NCI-H1436 (cell line): ENCODE measurements at places on chromosomes 1 and 21.

DNA sequence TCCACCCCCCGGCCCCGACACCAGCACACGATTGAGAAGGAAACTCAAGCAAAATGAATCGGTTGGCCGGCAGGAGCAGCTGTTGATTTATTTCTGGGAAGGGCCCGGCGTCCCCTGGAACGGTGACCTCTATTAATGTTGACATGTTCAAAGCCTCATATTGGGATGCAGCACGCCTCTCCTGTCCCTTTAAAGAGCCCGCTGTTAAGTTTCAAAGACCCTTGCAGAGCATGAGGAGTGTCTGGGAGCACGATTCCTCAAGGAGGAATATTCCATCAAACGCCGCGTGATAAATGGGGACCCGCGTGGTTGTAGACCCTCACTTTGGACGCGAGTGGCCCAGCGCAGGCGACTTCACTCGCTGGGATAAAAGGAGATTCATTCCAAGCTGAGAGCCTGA lies 21.5 kb upstream of the ACTL8 start:
- DNase-seq = no peak

DNA sequence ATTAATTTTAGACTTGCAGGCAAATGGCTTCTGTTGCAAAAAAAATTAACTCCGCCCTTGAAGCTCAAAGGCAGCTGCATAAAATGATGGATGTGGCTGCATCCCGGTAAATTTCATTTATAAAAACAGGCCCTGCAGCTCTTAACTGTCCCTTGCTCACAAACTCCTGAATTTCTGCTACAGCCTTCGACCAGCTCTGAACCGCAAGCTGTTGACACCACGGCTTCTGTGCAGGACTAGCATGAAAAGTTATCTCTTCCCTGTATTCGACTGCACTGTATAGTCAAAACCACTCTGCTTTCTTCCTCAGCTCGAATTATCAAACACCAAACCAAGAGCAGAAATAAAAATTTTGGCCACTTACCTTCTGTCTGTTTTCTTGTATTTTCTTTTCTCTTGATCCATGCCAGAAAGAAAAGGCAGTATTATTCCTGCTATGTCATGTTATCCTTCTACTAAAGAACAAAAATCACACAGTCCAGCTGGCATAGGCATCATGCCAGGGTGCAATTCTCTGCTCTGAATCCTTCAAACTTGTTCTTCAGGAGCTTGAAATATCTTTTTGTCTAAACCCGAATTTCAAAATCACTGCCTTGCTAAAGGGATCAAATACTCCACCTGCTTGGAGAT lies 195.5 kb upstream of the NCAM2 start:
- no peak for DNase-seq

DNA sequence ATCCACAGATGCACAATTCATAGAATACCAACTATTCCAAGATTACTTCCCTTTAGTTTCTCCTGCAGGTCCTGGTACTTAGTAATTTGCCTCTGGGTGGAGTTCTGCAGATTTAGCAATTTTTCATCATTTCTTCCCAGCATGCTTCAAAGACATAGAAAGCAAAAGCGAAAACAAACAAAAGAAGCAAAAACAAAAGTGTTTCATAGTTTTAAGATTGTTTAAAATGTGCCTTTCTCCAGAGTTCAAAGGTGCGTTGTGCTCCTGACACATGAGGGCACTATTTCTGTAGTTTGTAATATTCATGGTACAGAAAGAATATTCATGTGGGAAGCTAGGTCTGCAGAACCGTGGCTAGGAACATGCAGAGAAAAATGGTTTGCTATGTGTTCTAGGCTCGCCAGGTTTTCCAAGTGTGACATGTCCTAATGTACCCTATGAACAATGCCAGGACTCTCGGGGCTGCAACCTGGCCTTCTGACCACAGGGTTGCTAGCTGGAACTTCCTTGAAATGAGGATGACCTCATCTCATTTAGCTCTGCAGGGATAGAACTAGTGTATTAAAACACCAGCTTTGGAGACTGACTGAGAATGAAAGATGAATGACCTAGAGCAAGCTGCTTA lies 30.0 kb upstream of the RCSD1 start:
- no peak for DNase-seq

DNA sequence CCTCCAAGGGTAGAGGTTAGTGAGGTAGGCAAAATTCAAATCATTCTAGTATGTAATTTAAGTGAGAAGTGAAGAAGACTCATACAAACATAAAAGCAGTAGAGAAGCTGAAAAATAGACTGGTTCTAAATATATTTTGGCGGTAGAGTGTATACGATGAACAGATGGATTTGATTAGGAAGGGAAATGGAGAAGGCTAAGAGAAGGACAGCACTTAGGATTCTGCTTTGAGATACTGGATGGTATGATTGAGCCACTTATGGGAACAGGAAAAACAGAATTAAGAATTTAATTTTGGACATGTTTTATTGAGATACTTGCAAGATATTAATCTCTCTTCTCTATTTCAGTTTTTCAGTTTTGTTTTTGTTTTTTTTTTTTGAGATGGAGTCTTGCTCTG lies 60.1 kb downstream of the EPB41 start:
- no peak for DNase-seq

DNA sequence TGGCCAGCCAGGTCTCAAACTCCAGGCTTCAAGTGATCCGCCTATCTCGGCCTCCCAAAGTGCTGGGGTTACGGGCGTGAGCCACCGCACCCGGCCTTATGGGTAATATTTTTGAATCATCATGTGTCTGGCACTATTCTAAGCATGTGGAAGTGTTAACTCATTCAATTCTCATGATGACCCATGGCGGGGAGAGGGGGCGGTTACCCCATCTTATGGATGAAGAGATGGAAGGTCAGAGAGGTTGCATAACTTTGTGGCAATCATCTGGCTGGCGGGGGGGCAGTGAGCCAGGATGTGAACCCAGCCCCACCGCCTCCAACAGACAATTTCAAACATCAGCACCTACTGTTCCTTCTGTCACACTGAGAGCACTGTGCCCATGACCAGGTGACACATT lies 11.5 kb upstream of the TAS1R2 start:
- DNase-seq = no peak

- DNase-seq = no peak
These were observed 45.9 kb upstream of the CRB1 start for GRCh38 chr1:197222025-197222685.

GRCh38 chr21:38159355-38159754 lies 97.4 kb upstream of the KCNJ15 start:
- DNase-seq = peak; percentile 42

- no peak for DNase-seq
These were observed 36.3 kb upstream of the CLIC4 start for GRCh38 chr1:24708938-24709337.

DNA sequence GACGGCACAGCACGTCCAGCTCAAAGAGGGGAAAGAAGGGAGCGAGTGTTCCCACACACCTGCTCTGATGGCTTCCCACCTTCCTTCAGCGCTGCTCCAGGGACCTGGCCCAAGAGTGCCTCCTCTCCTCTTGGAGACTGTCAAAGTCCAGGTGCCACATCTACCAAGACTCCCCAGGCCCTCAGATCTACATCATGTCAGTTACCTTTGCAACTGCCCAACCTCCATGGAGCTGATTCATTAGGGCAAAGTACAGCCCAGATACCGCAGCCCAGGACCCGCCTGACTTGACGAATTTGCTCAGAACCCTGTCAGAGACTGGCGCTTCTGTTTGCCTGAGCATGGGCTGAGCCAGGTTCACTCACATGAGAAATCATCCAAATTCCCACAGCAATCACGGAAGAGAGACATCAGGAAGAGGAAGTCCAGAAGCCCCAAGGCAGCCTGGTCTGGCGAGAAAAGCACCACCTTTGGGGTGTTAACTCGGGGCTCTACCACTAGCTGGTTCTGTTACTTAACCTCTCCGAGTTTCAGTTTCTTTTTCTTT lies at the start of gene SEC16B:
TSS of gene SEC16B (minus strand) at position 234 of the 547 bp plus-strand sequence. CDS start 2,077 bp downstream, outside the sequence.
- DNase-seq = no peak

DNA sequence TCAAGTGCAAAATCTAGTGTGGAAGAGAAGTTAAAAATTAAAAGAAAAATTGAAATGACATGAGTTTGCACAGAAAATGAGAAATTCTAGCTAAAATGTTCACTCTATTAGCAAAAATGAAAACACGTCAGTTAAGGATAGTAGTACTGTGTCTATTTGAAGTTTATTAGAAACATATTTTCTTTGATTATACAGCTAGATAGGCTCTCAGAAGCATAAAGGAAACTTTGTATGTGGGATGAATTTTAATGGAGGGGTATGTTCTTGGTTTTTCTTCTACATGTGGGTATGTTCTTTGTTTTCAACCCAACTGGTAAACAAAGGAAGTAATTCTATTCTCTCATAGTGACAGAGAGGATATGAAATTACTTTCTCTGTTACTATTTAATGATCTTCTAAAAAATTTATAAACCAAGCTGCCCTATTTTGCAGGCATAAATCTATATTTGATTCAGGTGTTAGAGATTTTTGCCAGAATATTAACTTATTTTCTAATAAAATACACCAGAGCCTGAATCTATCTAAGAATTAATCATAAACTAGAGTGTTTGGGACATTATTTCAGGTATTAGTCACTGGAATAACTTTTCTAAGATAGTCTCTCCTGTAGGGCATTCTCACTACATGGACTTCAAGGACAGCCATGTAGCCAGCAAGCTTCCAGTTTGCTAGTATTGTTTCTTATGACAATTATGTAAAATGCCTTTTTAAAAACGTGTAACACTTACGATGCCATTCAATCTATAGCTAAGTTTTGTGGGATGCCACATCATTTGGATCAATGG lies 15.8 kb downstream of the GPSM2 start:
- DNase-seq = no peak

GRCh38 chr1:112618721-112619517 lies at the start of gene ST7L:
TSS of gene ST7L (minus strand) at chr1:112619141. CDS start at chr1:112619113, 28 bp downstream.
- DNase-seq = peak; percentile 13

DNA sequence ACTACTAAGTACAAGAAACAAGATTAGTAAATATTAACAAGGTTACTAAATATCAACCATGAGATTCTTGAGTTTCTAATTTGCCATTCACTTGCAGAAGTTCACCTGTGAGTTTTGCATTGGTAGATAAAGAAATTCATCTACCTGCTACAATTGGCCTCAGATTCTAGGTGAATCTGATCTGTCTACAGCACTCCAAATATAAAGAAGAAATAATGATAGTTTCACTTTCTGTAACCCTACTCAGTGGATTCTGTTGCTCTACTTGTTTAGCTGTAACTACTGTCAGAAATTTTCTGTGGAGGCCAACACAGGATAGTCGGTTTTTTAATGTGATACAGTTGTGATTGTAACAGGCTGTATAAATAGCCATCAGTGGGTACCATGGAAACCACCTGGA lies 118.6 kb downstream of the NR5A2 start:
- no peak for DNase-seq

GRCh38 chr1:19087737-19088594 lies 122.1 kb downstream of the UBR4 start:
- no peak for DNase-seq

GRCh38 chr21:27423906-27424595 lies 457.2 kb upstream of the ADAMTS5 start:
- no peak for DNase-seq

- DNase-seq = no peak
These were observed 5.5 kb downstream of the SORT1 start for GRCh38 chr1:109392037-109392787.

GRCh38 chr21:10273196-10273595 lies 248.2 kb upstream of the TPTE start:
- DNase-seq = no peak
